ENCODE measurements at places on chromosomes 7 and 10. TPM values are rescaled to one million over a fixed set of nuclear protein-coding genes. Genes with fewer than 3 reads are reported as not detected.
A peak's percentile ranks its signal among the peaks of the same experiment; 100 is the strongest.

The OR6V1 gene
- polyA plus RNA-seq = not detected

The PSD gene
- 4.9 TPM for polyA plus RNA-seq

The ENKUR gene
- not detected for polyA plus RNA-seq

The NPFFR1 gene
- polyA plus RNA-seq = not detected

The IDI2 gene
- not detected for polyA plus RNA-seq

GRCh38 chr10:121527690-121528089, 70.6 kb downstream of the FGFR2 start:
- H3K4me3 ChIP-seq = no peak overlapping the region
- H3K36me3 ChIP-seq = no peaks in the 10 kb centered on the region
- no peak overlapping the region for H3K27ac ChIP-seq
- peaks cover 4% of the 10 kb centered on the region for H3K27me3 ChIP-seq
- no peaks in the 10 kb centered on the region for H3K4me1 ChIP-seq

DNA sequence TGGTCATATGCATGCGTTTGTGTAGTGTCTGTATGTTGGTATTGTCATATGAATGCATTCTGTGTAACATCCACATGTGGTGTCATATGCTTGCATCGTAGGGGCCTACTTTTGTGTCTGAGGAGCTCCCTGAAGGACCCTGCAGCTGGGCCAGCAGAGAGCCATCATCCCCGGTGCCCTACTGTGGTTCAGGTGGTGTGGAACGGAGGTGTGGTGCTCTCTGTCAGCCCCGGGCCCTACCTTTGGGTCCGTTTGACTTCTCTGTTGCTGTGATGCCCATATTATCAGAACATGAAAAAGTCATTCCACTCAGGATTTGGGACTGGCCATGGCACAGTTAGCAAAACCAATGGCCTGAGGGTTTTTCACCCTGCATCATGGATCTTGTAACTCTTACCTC, 217.9 kb downstream of the ADARB2 start:
- no peak overlapping the region for H3K27ac ChIP-seq
- DNase-seq = no peak
- H3K4me3 ChIP-seq = no peak overlapping the region
- H3K4me1 ChIP-seq = no peaks in the 10 kb centered on the region

- no peak for DNase-seq
- no peaks in the 10 kb centered on the region for H3K27me3 ChIP-seq
- no peaks in the 10 kb centered on the region for H3K36me3 ChIP-seq
- H3K27ac ChIP-seq = no peak overlapping the region
- H3K4me1 ChIP-seq = no peaks in the 10 kb centered on the region
Measured at GRCh38 chr10:99292159-99292558, 37.0 kb upstream of the CNNM1 start.

- no peak overlapping the region for H3K27ac ChIP-seq
- H3K4me1 ChIP-seq = peaks cover 7% of the 10 kb centered on the region
- no peak overlapping the region for H3K4me3 ChIP-seq
- peak; percentile 24 for DNase-seq
- peaks cover 6% of the 10 kb centered on the region for H3K27me3 ChIP-seq
- no peaks in the 10 kb centered on the region for H3K36me3 ChIP-seq
Measured at GRCh38 chr7:74061840-74062539, 21.6 kb upstream of the LIMK1 start.

DNA sequence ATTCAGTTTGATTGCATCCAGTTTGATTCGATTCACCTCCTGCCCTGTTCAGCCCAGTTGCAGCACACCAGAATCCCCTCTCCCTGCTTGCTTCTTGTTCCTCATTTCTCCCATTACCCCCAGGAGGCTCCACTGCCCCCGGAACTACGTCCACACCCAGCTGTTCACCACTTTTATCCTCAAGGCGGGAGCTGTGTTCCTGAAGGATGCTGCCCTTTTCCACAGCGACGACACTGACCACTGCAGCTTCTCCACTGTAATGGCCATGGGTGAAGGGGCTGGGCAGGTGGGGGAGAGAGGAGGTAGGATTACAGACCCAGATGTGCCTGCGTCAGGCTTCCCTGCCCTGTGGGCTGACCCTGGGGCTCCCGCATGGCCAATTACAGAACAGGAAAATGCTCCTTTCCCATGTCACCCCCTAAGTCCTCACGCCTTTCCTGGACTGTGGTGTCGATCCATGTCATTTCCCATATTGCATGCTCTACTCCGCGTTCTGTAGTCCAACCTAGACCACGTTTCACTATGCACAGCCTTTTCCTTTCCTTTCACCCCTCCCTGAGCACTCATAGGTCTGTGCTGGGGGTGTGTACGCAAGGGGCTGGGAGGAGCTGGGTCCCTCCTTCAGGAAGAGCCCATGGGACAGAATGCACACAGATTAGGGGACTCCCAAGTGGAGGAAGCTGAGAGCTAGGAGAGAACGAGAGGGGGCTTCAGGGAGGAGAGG, 8.2 kb downstream of the GHRHR start:
- DNase-seq = no peak
- no peaks in the 10 kb centered on the region for H3K36me3 ChIP-seq
- H3K4me1 ChIP-seq = no peaks in the 10 kb centered on the region
- no peak overlapping the region for H3K27ac ChIP-seq

DNA sequence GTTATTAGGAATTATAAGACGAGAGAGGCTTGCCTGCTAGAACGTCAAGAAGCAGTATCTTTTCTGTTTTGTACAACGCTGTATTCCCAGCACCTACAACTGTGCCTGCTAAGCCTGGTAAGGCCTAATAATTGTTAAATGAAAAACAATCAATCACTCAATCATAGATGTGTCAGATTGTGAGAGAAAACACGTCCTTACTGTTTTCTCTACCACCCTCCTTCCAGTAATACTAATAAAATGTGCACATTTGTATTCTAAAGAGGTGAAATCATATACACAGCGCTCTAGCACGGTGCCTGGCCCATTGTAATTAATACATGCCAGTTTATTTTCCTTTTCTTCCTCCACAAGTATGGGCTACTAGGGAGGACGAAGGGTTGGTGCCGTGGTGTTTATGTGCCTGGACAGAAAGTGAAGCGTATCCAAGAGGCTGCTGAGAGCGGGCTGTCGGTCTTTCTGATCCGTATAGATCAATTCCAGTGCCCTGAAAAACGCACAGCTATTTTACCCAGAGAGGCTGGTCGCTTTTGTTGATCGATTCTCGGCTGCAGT, 1.5 kb upstream of the AUTS2 start:
- H3K4me1 ChIP-seq = peaks cover 16% of the 10 kb centered on the region
- H3K36me3 ChIP-seq = no peaks in the 10 kb centered on the region
- peaks cover 16% of the 10 kb centered on the region for H3K27me3 ChIP-seq
- DNase-seq = no peak

DNA sequence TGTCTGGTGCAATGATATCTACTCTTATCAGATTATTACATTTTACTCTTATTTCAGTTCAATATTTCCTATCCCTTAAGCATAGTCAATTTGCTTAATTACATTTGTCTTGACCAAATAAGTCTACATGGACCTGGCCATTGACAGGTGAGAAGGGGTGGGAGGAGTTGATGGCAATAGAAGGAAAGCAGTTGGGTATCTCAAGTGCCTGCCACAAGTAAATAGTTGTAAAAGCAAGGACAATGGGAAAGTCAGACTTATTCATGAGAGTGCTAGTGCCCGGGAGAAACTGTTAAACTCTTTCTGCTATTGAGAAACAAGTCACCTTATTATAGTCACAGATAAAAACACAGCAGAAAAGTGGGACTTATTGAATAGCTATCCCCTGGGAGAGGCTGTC, 32.4 kb upstream of the HGF start:
- H3K27ac ChIP-seq = no peak overlapping the region
- no peak overlapping the region for H3K4me3 ChIP-seq
- no peak for DNase-seq
- no peaks in the 10 kb centered on the region for H3K36me3 ChIP-seq

GRCh38 chr10:111522551-111522950, 445.7 kb downstream of the ADRA2A start:
- no peak for DNase-seq
- peaks cover 19% of the 10 kb centered on the region for H3K27me3 ChIP-seq
- H3K4me3 ChIP-seq = no peak overlapping the region
- no peak overlapping the region for H3K27ac ChIP-seq
- H3K36me3 ChIP-seq = no peaks in the 10 kb centered on the region
- H3K4me1 ChIP-seq = no peaks in the 10 kb centered on the region

DNA sequence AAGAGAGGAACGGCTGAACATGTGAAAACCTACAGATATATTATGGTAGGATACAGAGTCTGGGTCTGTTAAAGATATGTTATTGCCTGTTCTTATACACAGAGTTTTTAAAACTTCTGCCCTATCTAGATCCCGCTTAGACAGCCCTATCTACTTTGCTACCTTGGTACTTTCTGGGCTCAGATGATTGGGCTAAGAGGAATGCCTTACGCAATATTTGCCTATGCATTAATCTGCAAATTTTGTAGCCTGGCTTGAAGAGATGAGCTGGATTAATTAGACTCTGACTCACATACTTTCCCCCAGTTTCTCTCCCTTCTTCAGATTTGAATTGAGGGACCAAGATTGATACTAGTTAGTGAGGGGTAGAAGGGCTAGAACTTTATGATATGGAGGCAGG, 33.6 kb upstream of the A1CF start:
- peaks cover 14% of the 10 kb centered on the region for H3K36me3 ChIP-seq
- no peaks in the 10 kb centered on the region for H3K4me1 ChIP-seq
- DNase-seq = no peak
- H3K4me3 ChIP-seq = no peak overlapping the region
- H3K27ac ChIP-seq = no peak overlapping the region

DNA sequence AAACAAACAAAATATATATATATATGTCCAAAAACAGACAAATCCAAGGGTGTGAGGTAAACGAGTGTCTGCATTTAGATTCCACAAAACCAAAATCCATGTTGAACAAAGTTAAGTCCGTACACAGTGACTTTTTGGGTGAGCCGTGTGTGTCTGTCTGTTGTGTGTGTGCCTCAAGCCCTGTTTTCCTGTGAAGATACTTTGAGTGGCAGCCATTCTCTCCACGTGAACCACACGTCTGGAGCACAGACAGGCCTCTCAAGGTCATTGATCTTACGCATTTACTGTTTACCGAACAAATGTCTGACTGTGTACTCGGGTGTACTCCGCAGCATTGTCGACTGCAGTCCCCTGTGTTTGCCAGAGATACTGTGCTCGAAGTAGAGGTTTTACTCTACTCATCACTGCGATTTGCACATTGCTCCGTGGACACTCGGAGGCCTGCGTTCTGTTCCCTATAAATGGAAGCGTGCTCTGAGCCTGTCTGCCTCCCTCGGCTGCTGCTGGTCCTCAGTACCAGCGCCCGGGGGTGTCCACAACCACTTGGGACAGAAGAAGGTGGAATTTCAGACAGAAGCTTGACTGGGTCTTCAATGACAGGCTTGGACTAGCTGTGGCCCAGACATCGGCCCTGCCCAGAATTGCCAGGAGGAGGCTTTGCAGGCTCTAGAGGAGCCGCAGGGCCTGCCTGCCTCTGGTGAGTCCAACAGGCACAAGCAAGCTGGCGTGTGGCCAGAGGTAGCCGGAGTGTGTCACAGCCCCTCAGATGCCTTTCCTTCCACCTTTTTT, 22.1 kb downstream of the CYP17A1 start:
- peaks cover 15% of the 10 kb centered on the region for H3K4me1 ChIP-seq
- H3K4me3 ChIP-seq = no peak overlapping the region
- H3K27me3 ChIP-seq = no peaks in the 10 kb centered on the region
- H3K27ac ChIP-seq = peak overlapping the region; percentile 15
- no peak for DNase-seq
- peaks cover 10% of the 10 kb centered on the region for H3K36me3 ChIP-seq

DNA sequence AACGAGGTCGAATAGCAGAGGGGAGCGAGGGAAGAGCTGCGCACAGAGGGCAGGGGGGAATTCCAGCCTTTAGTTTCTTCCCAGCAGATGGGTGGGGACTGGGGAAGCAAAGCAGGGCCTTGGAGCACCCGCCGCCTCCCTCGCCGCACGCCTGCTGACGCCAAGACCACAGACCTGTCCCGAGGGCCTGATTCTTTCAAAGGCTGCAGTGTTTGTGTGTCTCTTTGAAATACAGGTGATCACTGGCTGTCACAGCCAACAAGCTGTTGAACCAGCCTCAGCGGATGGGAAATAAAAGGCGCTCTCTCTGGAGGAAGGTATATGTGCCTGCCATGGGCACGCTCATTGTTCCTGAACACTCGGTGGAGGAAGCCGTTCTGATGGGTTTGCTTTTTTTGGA, 119.3 kb downstream of the FAM53B start:
- no peak overlapping the region for H3K4me3 ChIP-seq
- H3K36me3 ChIP-seq = peaks cover 2% of the 10 kb centered on the region
- no peaks in the 10 kb centered on the region for H3K27me3 ChIP-seq
- peak overlapping the region; percentile 56 for H3K27ac ChIP-seq
- no peak for DNase-seq

DNA sequence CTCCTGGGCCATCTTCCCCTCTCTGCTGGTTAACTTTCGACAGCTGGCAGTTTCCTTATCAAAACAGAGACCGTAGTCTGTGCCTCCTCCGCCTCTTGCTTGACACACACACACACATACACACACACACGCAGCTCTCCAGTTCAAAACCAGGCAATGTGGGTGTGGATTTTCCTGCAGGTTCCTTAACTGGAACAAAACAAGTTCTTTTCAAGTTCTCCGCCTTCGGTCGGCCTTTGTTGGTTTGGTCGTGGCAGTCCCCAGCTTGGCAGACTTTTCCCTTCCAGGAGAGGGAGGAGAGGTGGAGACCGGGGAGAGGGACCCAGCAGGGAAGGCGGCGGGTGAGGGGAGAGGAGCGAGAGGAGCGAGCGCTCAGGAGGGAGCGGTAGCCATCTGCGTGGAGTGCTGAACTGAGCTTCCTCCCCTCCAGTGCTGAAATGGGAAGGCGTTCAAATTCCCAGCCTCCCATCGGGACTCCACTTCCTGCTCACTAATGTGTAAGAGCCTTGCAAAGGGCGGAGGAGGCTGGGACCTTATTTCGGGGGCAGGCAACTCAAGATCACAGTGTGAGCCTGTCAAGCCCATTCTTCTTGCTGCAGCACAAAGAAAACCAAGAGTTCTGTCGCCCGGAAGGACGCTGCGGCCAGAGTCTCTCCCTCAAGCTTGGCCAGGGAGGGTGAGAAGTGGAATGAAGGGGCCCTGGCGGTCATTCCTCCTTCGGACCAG, 120.6 kb downstream of the PRPF18 start:
- peak overlapping the region; percentile 72 for H3K4me3 ChIP-seq
- peaks cover 37% of the 10 kb centered on the region for H3K27me3 ChIP-seq
- H3K27ac ChIP-seq = no peak overlapping the region

- no peak overlapping the region for H3K27ac ChIP-seq
- H3K27me3 ChIP-seq = no peaks in the 10 kb centered on the region
- H3K4me3 ChIP-seq = peak overlapping the region; percentile 53
Measured at GRCh38 chr10:132408367-132408781, 11.4 kb downstream of the PWWP2B start.

- peaks cover 55% of the 10 kb centered on the region for H3K4me1 ChIP-seq
- peak overlapping the region; percentile 20 for H3K4me3 ChIP-seq
- H3K36me3 ChIP-seq = peaks cover 32% of the 10 kb centered on the region
- H3K27me3 ChIP-seq = no peaks in the 10 kb centered on the region
- H3K27ac ChIP-seq = peak overlapping the region; percentile 93
- DNase-seq = no peak
Measured at GRCh38 chr7:129908181-129908580, 44.6 kb downstream of the UBE2H start.
